ENCODE measurements at places on chromosomes 2 and 18.

- DNase-seq: no peak
Measured at GRCh38 chr2:133304344-133304743, 263.9 kb downstream of the NCKAP5 start.

DNA sequence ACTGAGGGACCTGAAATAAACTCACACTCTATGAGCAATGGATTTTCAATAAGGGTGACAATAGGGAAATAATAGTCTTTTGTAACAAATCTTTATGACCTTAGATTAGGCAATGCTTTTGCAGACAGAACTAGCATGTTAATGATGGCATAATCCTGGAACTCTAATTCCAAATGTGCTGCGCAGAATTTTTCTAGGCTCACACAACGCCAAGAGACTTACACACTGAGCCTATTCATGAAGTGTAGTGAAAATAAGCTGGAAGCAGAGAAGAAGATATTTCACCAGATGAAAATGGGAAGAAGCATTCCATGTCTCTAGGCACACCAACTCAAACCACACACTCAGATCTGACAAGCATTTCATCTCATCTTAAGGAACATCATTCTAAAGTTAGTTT is 178.5 kb downstream of the L3MBTL4 start:
- no peak for DNase-seq

- no peak for DNase-seq
Measured at GRCh38 chr2:64145714-64146113, 1.5 kb upstream of the PELI1 start.

DNA sequence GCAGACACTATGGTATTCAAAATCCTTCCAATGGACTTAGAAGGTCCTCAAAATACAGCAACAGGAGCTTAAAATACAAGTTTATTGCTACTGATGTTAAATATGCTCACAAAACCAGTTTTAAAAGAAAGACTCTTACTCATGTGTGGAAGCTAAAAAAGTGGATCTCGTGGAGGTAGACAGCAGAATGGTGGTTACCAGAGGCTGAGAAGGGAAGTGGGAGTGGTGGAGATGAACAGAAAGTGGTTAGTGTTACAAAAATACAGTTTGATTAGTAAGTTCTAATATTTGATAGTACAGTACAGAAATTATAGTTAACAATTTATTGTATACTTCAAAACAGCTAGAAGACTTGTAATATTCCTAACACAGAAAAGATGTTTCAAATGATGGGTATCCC is 12.1 kb downstream of the ADAM17 start:
- no peak for DNase-seq

- DNase-seq: no peak
Measured at GRCh38 chr2:238573065-238573778, 146.5 kb downstream of the ASB1 start.

GRCh38 chr2:233487748-233488345 is 78.7 kb downstream of the USP40 start:
- peak; percentile 5 for DNase-seq

DNA sequence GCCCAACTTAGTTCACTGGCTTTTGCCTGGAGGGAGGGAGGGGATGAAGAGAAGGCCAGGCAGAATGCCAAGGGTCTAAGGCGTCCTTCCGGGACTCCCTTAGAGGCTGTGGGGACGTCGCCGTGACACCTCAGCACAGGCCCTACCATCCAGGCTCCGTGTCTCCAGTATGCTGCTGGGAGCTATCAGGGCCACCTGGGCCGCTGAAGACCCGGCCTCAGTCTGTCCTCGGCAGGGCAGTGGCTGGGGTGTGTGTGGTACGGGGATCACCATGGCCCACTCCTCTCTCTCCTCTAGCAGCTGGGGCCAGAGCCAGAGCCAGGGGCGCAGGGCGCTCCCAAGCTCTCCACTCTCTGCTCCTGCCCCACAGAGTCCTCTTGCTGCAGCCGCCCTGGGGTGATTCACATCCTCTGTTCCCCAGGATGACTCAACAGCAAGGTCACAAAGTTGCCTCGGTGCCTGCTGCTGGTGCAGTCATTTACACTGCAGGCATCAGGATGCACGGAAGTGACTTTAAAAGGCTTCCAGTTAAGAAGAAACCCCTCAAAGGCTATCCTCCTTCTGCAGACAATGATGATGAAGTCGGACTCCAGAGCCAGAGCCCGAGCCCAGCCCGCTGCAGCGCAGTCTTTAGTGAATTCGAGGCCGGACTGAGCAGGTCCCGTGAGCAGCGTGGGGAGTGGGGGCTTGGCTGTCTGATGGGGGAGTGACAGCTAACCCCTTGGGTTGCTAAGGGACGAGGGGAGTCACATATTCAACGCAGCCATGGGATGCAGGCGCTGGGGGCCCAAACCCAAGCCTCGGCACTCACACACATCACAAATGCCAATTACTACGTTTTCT is 31.9 kb downstream of the SNORC start:
- DNase-seq: peak; percentile 82
